ENCODE measurements at places on chromosomes 12 and 14.

GRCh38 chr14:64279704-64280668 is 14.2 kb downstream of the ESR2 start:
- no peak for DNase-seq

GRCh38 chr14:54650331-54650958 is 83.5 kb downstream of the SAMD4A start:
- DNase-seq: no peak

GRCh38 chr12:43842259-43842658 is 6.4 kb downstream of the TMEM117 start:
- DNase-seq: no peak

- DNase-seq: no peak
Observed at GRCh38 chr12:105222284-105222655, 13.7 kb downstream of the APPL2 start.

GRCh38 chr12:21656905-21657325 is 727 bp downstream of the LDHB start:
- DNase-seq: peak; percentile 33

Measured in central memory CD4-positive, alpha-beta T cell (primary cell).